Upper lobe of left lung (tissue), 6 donors: ENCODE measurements at places on chromosomes 3 and 15. TPM values are rescaled to one million over a fixed set of nuclear protein-coding genes. Genes with fewer than 3 reads are reported as not detected.

GRCh38 chr15:63192619-63193206 is 3.3 kb downstream of the RAB8B start:
- DNase-seq = no peak

Gene TLR9
- total RNA-seq = 1.1 TPM

DNA sequence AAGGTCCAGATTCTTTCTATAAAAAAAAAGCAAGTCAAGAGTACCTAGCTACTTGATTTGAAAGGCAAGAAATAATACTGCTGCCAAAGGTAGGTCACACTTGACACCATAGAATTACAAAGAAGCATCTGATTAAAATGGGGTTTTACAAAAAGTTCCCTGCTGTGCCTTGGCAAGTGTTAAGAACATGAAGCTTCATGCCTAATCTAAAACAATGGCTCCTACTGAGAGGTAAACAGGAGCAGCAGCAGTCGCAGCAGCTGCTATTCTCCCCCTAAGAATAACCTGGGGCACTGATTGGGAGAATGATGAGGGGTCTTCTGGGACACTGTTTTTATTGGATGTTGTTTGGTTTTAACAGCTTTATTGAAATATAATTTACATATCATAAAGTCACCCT is 14.1 kb downstream of the UBP1 start:
- no peak for DNase-seq

DNA sequence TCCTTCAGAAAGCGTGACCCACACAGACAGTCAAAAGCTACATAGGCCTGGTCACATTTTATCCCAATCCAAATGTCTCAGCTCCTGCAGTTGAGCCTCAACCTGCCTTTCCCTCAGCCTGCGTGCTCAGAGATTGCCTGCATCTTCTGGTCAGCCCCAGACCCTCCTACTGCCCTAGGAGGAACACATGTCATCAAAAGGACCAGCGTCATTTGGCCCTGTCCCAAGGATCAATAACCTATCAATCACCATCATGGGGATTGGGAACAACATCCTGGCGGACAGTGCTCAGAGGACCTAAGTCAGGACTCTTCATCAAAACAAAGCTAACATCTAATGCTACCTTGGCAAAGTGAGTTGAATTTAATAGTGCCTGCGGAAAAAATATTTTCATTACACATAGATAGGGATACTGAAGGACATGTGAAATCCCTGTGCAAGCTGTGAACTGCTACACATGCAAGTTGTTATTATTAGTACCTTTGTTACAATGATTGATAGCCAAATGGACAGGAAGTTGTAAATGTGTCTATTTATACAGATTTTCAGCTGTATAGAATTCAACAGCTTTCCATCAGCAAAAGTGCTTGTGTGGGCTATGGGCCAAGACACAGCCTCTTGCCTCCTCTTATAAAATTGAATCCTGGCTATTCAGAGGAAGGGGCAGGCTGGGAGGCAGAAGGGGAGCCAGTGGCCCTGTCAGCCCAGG is 47.7 kb downstream of the UMPS start:
- DNase-seq = no peak

GRCh38 chr3:36380221-36381031 is at the start of gene STAC:
Gene STAC (plus strand): TSS chr3:36380504. CDS start chr3:36380644, 140 bp downstream.
- DNase-seq = peak; percentile 47

- DNase-seq = no peak
Measured at GRCh38 chr3:148839805-148840204, 12.2 kb downstream of the CPB1 start.

DNA sequence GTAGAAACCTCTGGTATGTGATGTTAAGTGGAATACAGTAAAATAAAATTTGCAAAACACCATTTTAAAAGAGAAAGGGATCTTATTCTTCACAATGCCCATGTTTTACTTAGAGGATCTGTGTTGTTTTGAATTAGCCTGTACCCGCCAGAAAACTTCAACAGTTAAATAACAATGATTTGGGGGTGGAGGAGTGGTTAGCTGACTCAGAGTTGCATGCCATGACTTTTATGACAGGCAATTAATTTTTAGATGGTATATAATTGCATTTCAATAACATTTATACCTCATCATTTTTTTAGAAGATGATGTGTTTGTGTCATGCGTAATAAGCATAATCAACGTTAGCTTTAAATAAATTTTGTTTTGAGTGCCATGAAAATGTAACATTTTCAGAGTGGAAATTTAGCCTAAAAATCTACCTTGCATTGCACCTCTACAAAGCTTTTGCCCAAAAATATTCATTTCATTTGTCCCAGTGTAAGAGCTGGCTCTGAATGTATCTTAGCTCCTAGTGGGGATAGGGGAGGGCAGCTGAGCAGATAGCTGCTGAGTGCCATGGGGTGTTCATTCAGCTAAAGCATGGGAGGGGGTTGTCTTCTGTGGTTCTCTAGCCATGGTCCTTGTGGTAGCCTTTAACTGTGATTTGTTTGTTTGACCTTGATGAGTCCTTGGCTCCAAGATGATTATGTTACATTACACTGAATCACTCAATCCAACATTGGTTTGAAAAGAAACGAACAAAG is 379.8 kb downstream of the LPP start:
- DNase-seq = no peak

DNA sequence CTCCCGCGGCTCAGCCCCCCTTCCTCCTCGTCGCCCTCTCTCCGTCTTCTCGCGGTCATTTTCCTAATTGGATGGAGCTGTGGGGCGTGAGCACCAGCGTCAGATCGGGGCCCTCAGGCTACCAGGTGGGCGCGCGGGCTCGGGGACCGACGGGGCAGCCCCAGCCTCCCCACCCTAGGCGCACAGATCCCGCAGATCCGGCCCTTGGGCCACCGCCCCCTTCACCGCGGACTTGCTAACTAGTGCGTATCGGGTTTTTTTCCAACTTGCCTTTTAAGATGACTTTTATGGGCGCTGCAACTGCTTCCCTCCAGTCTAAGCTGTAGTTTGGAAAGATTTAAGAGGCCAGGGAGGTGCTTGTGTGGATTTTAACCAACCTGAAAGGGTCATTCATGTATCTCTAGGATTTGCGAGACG is 1.3 kb downstream of the ZNF710 start:
- peak; percentile 60 for DNase-seq
